Astrocyte of the cerebellum (primary cell): ENCODE measurements at places on chromosomes 3 and 15.
A peak's percentile ranks its signal among the peaks of the same experiment; 100 is the strongest.

GRCh38 chr3:100171211-100171914 is 57.1 kb upstream of the FILIP1L start:
- DNase-seq, result no peak

GRCh38 chr3:140570602-140571001 is 107.3 kb upstream of the TRIM42 start:
- DNase-seq, result no peak

DNA sequence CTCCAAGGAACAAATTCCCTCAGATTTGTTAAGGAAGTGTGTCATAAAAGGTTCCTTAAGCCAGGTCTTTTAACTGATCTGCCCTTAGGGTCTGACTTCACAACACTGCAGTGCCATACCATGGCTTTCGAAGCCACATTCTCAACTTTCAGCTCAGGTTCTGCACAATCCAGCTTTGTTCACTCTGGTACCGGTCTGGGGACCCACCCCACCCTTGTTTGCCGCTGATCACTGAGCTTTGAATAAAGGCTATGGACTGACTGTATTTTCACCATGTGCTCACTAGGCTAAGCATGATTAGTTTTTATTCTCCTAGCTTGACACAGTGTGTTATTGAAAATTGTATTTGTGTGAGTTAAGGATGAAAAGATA is 15.9 kb downstream of the SNX1 start:
- DNase-seq, result no peak

GRCh38 chr3:87920549-87920948 is 138.3 kb downstream of the CGGBP1 start:
- no peak for DNase-seq

GRCh38 chr15:51558411-51558810 is 64.2 kb downstream of the DMXL2 start:
- no peak for DNase-seq

- DNase-seq, result no peak
These were observed 87.7 kb downstream of the LSM3 start for GRCh38 chr3:14266361-14266760.

DNA sequence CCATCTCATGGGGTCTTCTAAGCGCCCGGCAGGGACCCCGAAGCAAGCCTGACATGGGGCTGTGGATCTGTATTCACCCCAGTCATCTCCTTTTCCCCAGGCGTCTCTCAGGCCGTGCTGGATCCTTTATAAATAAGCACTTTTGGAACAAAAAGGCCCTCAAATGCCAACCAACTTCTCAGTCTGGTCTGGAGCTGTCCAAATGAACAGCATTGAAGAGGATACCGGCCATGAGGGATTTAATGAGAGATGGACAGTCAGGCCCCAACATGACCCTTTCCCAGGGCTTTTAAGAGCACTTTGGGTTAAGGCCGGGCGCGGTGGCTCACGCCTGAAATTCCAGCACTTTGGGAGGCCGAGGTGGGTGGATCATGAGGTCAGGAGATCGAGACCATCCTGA is 89.2 kb upstream of the SPATA12 start:
- DNase-seq, result no peak

GRCh38 chr3:72352176-72352575 is 496.1 kb downstream of the SHQ1 start:
- no peak for DNase-seq

- DNase-seq, result no peak
These were observed 106.9 kb downstream of the P2RY1 start for GRCh38 chr3:152941859-152942258.

- DNase-seq, result no peak
These were observed 7.6 kb downstream of the ZNF639 start for GRCh38 chr3:179330438-179330837.

- DNase-seq, result no peak
These were observed 8.3 kb downstream of the POU1F1 start for GRCh38 chr3:87267953-87268645.

- DNase-seq, result no peak
These were observed 31.2 kb upstream of the MUSTN1 start for GRCh38 chr3:52865994-52866393.

GRCh38 chr3:48555949-48556795 is 431 bp downstream of the PFKFB4 start:
- DNase-seq, result no peak

DNA sequence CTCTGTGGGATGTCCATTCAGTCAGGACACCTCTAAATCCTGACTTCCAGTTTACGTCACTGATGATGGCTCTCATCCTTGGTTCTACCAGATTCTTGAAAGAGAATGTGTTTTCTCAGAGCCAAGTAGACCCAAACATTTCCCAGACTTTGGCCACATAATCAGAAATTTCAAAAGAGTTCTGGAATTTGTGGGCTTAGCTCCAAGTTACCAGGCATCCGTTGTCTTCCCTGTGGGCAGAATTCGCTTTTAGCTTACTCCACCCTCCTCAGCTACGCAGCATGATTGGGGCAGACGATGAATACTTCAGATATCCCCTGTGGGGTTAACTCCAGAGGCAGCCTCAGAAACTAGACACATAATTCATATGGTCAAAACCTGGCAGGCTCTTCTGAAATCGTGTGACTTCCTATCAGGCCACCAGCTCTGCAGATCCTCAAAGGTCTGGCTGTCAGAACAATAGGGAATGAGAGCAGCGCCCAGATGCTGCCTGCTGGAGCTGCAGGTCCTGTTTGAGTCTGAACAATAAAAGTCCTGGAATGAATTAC is 30.6 kb downstream of the CRTC3 start:
- DNase-seq, result peak; percentile 99

- DNase-seq, result no peak
These were observed 28.1 kb downstream of the ERICH6 start for GRCh38 chr3:150675587-150675986.
